ENCODE measurements at places on chromosomes 7 and 10.

GRCh38 chr10:34528320-34528719, 286.8 kb downstream of the PARD3 start:
- DNase-seq: no peak

DNA sequence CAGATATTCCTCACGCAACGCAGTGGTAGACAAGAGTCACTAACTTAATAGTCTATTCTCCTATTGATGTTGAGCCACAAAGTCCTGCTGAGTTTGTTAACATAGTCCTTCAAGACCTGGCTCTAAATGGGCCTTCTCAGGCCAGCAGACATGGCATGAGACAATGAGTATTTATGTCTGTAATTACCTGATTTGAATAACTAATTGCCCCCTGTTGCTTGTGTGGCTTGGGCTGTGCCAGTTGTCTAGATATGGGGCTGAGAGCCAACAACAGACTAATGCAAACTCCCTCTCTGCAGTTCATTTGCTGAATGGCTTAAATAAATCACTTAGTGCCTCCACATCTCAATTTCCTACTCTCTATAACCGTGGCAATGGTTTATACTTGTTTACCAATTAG, 65.5 kb upstream of the VWC2 start:
- no peak for DNase-seq

DNA sequence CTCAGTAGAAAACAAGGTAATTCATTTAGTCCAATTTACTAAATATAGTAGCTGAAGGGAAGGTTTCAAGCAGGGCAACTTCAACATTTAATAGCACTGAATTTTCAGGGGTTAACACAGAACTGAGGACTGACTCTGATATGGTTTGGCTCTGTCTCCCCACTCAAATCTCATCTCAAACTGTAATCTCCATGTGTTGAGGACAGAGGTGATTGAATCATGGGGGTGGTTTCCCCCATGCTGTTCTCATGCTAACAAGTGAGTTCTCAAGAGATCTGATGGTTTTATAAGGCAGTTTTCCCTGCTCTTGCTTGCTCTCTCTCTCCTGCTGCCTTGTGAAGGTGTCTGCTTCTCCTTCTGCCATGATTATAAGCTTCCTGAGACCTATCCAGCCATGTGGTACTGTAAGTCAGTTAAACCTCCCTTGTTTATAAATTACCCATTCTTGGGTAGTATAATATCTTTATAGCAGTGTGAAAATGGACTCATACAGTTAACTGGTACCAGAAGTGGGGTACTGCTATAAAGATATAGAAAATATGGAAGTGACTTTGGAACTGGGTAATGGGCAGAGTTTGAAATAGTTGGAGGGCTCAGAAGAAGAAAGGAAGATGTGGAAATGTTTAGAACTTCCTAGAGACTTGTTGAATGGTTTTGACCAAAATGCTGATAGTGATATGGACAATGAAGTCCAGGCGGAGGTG, 9.8 kb upstream of the UMAD1 start:
- no peak for DNase-seq

- DNase-seq: no peak
Observed at GRCh38 chr7:104272767-104273384, 55.5 kb upstream of the LHFPL3 start.

DNA sequence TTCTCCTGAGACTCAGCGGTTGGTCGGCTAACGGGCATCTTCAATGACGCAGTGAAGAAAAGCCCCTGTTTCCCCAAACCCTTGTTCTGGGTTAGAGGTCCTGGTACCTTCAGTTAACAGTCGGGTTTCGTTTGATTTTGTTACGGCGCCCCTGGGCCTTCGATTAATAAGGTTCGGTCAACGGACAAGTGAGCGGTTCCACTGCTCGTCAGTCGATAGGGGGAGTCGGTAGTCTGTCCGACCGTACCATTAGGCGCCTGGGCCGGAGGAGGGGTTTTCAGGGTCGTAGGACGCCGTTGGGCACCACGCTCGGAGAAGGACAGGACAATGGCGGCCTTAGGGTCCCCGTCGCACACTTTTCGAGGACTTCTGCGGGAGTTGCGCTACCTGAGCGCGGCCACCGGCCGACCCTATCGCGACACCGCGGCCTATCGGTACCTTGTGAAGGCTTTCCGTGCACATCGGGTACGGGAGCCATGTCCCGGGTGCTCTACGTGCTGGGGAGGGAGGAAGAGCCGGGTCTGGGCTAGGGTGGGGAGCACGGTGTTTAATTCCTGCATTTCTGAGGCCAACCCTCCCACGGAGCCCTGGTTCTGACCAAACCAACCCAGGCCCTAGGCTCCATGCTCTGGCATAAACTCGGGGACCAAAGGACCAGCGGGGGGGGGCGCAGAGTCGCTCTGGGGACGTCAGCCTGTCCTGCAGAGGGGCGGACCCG, at the start of gene FMC1:
TSS of gene FMC1 (plus strand) at position 280 of the 718 bp plus-strand sequence. CDS start at position 328, 48 bp downstream.
- no peak for DNase-seq
